CD4-positive, alpha-beta T cell treated with Interleukin-1 beta for 1 hour (primary cell): ENCODE measurements at places on chromosomes 16 and 17.

GRCh38 chr17:15437303-15437635 lies 30.2 kb downstream of the CDRT4 start:
- DNase-seq, result no peak

DNA sequence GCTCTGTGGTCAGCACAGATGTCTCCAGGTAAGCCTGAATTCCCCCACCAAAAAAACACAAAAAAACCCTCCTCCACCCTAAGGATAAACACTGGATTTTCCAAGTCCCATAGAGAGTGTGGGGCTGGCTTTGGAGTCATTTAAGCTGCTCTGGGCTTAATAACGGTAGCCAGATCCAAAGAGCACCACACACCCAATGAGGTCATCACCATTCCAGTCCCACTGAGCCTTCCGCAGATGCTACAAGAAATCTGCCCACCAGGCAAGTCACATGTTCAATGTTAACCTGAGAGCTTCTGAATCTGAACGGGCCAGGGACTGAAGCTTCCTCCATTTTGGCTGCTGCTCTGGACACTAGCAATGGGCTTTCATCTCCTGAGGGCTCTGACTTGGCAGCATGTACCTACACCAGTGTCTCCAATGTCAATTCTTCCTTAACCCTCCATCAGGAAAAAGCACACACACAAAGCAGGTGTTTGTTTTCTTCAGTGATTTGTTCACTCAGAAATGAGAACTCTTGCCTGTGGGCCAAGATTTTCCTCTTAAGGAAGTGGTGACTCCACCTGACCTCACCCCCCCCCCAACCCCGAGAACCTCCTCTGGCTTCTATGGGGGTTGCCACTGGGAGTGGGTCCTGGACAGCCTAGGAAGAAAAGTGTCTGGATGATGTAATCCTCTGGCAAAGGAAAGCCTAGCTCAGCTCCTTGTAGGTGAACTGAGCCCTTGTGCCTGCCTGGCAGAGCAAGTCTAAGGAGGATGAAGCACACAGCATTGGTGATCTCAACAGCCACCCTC lies 220.1 kb downstream of the FOXL1 start:
- DNase-seq, result no peak

DNA sequence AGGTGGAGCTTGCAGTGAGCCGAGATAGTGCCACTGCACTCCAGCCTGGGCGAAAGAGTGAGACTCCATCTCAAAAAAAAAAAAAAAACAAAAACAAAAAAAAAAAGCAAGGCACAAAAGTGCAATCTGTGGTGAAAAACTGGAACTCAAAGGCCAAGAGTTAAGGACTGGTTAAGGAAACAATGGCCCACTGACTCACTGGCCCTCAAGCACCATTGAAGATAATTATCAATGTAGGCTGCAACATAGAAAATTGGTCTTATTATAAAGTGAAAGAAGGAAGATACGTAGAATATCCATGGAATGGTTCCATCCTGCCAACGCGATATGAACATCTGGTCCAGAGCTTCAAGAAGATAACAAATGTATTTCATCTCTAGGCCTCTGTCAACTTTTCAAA lies 444.2 kb downstream of the SOX9 start:
- DNase-seq, result no peak

GRCh38 chr16:72751076-72751475 lies 296.9 kb downstream of the ZFHX3 start:
- DNase-seq, result no peak

DNA sequence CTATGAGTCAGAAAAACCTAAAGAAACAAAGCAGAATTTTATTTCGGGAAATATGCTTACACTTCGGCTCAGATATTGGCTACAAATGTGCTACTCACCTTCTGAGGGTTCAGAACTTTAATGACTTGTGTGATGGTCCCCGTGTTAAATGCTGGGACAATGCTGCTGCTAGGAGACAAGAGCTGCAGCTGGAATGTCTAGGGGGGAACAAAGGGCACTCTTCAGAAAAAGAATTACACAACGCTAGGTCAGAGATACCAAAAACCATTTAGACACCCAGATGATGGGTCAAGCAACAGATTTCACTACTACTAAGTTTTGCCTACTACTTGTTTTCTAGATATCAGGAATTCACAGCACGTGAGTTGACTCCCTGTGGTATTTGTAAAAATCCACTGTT lies 10.0 kb upstream of the PHLPP2 start:
- DNase-seq, result no peak
